Upper lobe of left lung (tissue), 6 donors: ENCODE measurements at places on chromosomes 5 and 9. TPM values are rescaled to one million over a fixed set of nuclear protein-coding genes. Genes with fewer than 3 reads are reported as not detected.

The CAVIN4 gene
- 0.88 TPM for total RNA-seq

The CAMK2A gene
- 2.4 TPM for total RNA-seq

DNA sequence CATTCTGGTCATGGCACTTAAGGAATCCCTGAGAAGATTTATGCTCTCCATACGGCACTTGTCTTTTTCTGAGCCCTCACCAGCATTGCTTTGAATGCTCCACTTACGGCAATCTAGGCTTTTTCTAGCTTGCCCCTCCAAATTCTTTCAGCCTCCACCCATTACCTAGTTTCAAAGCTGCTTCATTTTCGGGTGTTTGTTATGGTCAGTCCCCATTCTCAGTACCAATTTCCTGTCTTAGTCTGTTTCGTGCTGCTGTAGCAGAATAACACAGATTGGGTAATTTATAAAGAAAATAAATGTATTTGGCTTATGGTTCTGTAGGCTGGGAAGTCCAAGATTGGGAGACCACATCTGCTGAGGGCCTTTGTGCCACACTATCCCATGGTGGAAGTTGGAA lies 42.0 kb downstream of the ARHGEF28 start:
- no peak for DNase-seq

GRCh38 chr5:67156976-67157583 lies 39.5 kb downstream of the CD180 start:
- DNase-seq = no peak

DNA sequence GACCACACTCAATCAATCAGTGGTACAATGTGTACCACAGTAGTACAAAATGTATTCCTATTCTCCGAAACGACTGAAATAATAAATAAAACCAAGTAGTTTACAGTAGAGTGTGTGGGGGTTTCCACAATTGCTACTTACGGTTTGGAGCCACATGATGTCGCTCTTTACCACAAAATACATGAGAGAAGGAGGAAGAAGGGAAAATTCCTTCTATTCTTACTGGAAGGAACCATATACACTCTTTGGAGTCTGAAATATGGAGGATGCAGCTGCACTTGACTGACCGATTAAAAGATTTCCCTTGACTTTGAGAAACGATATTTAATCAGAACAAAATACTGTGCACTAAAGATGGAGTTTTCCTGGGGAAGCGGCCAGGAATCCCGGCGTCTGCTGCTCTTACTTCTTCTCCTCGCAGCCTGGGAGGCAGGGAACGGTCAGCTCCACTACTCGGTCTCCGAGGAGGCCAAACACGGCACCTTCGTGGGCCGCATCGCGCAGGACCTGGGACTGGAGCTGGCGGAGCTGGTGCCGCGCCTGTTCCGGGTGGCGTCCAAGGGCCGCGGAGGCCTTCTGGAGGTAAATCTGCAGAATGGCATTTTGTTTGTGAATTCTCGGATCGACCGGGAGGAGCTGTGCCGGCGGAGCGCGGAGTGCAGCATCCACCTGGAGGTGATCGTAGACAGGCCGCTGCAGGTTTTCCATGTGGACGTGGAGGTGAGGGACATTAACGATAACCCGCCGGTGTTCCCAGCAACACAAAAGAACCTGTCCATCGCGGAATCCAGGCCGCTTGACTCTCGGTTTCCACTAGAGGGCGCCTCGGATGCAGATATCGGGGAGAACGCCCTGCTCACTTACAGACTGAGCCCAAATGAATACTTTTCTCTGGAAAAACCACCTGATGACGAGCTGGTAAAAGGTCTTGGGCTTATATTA lies at the start of gene PCDHA4:
Gene PCDHA4, plus strand, starts transcription at position 235 of the 942 bp plus-strand sequence.
- DNase-seq = peak; percentile 61

- DNase-seq = no peak
Observed at GRCh38 chr9:84419031-84419602, 78.6 kb upstream of the SLC28A3 start.

DNA sequence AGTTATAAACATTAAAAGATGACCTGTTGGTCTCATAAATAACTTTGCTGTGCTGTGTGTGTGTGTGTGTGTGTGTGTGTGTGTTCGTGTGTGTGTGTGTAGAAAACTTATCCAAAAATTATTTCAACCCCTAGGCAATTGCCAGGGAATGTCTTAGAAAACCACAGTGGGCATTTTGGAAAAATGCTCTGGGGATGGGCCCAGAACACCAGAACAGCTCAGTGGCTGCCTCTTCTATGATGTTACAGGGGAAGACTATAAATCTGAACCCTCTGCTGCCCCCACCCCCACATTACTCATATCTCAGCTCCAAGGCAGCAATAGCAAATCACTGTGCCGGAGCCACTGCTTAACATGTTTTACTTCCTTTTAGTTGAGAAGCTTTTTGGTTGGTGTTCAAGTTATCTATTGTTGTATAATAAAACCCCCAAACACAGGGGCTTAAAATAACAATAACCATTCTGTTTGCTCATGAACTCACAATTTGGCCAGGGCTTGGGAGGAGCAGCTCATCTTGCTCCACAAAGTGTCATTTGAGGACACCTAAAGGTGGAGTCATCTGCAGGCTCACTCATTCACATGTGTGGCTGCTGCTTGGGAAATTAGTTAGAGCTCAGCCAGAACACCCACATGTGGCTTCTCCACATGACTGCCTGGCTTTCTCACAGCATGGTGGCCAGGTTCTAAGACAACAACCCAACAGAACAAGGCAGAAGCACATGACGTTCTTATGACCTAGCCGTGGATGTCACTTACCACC lies 40.4 kb downstream of the ACTBL2 start:
- no peak for DNase-seq

- no peak for DNase-seq
Observed at GRCh38 chr5:118506217-118506852, 482.0 kb downstream of the DTWD2 start.

DNA sequence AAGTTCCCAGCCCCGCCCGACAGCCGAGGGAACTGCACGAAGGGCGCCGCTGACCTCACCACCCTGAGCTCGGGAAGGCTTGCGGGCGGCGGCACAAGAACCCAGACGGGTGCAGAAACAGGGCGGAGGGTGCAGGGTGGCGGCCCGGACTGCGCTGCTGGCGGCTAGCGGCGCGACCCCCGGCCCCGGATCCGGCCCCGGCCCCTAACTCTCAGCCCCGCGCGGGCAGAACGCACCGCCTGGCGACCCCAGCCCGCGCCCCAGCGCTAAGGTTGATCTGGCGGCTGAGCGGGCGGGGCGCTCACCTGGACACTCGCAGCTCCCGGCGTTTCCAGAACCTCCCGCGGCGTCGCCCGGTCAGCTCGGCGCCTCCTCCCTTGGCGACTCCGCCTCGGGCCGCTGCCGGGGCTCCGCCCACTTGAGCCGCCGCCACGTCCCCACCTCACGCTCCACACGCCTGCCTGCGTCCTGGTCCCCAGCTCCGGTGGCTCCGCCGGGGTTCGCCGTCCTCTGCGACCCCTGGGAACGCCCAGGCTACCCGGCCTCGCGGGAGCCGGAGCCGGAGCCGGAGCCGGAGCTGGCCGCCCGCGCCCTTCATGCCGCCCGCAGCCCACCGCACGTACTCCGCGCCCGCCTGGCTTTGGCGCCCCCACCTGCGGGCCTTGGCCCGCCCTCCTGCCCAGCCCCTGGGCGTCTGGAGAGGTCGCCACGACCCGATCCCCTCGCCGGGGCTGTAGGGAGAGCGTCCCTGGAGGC lies at the start of gene P4HA2:
Gene P4HA2, minus strand, starts transcription at position 369 of the 756 bp plus-strand sequence. CDS start 9,227 bp downstream, outside the sequence.
- peak; percentile 89 for DNase-seq

DNA sequence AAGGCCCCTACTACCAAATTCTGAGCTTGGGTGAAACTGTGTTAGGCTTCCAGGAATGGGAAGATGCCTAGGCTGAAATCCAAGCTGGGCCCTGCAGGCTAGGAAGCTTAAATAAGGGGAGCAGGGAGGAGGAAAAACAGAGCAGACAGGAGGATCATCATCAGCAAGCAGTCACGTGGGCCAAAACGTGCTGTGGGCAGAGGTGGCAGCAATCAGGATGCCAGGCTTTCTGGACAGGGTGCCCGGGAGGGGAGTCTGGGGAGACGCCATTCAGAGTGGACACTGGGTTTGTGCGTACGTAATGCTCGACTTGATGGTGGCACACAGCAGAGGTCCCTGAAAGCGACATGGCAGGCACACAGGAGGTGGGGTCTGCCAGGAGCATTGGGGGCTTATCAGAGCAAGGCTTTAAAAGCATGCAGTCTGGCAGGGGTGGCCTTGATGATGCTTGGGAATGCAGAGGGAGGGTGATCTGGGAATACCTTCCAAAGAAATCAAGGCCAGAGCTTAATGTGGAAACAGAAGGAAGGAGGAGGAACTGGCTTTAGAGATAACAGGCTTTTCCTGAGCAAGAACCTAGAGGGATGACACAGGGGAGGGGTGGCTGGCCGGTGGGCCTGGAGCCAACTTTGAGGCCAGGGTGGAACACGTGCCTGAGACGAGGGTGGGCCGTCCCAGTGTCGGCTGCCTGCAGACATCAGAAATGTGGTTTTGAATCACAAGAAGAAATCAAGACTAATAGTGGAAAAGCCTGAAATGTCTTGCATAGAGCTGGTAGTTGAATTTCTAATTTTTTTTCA lies 212.5 kb downstream of the GADD45G start:
- no peak for DNase-seq

GRCh38 chr9:105129731-105130130 lies 114.7 kb upstream of the SLC44A1 start:
- no peak for DNase-seq

GRCh38 chr9:90018688-90019087 lies 413.9 kb downstream of the GADD45G start:
- DNase-seq = no peak

DNA sequence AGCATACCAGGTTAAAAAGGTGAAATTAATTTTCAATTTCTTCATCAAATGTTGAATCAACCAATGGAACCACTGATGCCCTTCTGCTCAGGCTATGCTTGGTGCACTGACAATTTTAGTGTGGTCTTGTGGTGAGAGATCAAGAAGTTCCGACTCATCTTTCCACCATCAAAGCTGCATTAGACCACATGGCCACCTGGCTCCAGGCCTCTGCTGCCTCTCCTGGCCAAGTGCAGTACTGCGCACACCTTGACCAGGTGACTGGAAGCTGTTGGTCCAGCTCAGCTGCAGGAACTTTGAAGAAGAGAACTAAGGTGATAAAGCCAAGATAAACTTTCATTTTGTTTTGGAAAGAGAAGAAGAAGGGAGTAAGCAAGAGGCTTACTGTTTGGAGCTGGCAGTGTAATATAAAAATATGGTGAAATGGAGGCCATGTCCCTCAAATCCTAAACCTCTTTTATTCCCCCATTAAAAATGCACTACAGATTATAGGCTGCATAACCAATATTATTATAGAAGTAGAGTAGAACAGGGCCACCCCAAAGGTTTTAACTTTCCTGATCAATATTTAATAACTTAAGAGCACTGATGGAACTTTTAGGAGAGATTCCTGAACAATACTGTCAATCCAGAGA lies 315.5 kb upstream of the C9orf72 start:
- peak; percentile 13 for DNase-seq
